Hepatic stellate cell (primary cell): ENCODE measurements at places on chromosomes 3 and 15.

GRCh38 chr3:39196671-39197356 is 4.4 kb upstream of the XIRP1 start:
- DNase-seq = no peak

- DNase-seq = no peak
Measured at GRCh38 chr3:127392156-127392490, 104.3 kb upstream of the PRR20G start.

GRCh38 chr15:27232876-27233275 is 261.9 kb downstream of the GABRG3 start:
- no peak for DNase-seq

- DNase-seq = peak; percentile 60
Measured at GRCh38 chr3:14403619-14404155, 1.3 kb downstream of the SLC6A6 start.
